ENCODE measurements at places on chromosomes 3 and 15.
A peak's percentile ranks its signal among the peaks of the same experiment; 100 is the strongest.

DNA sequence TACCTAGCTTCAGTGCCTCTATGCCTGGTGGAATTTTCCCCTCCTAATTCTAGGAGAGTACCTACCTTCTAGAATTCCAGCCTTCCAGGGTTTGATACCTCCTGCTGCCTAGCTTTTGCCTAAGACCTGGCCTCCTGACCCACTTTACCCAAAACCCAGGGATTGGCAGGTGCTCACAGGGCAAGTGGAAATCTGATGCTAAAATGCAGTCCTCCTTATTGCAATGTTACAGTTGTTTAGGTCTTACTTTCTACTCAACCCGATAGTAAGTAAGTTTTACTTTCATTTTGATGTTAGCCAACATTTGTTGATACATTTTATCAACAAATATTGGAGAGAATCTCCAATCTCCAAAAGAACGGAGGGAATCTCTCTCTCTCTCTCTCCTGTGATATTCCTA is 275.9 kb downstream of the DOCK3 start:
- DNase-seq = no peak

DNA sequence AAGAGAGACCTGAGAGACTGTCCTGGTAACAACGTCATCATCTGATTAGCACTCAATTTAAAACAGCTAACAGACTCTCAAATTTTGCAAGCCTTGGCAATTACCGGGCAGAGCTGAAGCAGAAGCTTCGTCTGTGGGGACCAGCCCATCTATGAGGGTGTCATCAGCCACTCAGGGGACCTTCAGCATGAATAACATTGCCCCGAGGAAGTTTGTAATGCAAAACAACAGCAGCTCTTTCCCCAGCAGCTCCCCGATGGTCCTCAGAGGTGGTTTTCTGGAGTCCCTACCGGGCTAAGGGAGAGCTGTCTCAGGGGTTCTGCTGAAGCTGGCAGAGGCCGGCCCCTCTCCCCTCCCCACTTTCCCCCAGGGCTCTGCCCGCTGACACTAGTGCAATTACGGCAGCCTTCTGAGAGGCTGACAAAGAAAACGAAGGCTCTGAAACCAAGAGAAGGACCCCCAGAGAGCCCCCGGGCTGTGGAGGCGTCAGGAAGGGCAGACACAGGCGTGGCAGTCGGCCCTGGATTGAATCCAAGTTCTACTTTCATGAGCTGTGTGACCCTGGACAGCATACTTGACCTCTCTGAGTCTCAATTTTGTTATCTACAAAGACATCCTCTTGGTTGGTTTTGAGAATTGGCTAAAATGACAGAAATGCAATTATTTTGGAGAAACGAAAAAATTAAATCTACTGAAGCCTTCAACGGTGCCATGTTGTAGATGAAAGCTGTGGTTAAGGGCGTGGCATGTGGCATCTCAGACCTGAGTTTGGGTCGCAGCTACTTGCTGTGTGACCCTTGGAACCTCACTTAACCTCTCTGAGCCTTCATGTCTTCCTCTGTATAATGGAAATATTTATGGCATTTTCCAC is 102.1 kb upstream of the TLE3 start:
- DNase-seq = no peak

DNA sequence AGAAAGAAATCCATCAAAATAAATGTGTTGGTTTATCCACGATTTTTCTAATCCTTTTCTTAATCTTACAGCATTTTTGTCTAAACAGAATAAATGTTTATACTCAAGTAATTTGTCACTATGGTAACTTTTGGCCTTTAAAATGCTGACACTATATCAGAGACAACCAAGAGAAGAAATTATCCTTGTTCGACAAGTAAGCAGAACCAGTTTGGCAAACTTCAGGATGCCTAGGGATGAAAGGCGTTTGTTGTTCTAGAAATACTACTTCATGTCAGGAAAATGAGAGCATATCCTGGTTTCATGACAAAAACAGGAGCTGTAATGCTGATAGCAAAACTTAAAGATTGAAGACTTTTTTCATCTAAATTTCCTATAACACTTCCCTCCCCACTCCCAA is 308.0 kb upstream of the ATP11B start:
- DNase-seq = no peak

GRCh38 chr3:147418808-147419701 is 9.9 kb downstream of the ZIC1 start:
- DNase-seq = no peak

GRCh38 chr15:33963831-33964664 is 4.2 kb upstream of the CHRM5 start:
- no peak for DNase-seq

GRCh38 chr3:32569540-32570420 is 878 bp downstream of the DYNC1LI1 start:
- DNase-seq = peak; percentile 6

GRCh38 chr15:85172846-85173490 is 191.3 kb downstream of the PDE8A start:
- no peak for DNase-seq

GRCh38 chr3:57087361-57088092 is 27.1 kb downstream of the SPATA12 start:
- no peak for DNase-seq

DNA sequence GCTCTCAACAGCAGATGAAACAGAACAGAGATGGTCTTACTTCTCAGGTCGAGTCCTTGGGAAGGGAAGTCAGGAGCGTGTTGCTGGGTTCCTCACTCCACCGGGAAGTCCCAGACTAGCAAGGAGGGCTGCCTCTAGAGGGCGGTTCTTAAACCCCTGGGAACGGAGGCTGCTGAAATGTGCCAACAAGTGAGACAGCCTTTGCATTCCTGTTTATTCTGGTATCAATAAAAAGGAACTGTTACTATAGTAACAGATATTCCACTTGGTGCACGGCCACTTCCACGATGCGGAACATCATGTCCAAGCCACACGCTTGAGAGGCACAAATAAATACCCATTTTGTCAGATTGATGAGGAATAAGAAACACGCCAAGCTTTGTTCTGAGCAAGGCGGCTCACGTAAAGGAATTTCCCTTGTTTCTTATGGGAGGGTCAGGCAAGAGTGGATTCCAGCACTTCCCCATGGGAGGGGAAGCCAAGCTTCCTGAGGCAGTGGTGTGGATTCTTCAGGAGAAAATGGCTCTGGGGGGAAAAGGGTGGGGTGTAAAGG is at the start of gene FAM107A:
Gene FAM107A (minus strand): TSS at position 123 of the 553 bp plus-strand sequence. CDS start 7,531 bp downstream, outside the sequence.
- no peak for DNase-seq

DNA sequence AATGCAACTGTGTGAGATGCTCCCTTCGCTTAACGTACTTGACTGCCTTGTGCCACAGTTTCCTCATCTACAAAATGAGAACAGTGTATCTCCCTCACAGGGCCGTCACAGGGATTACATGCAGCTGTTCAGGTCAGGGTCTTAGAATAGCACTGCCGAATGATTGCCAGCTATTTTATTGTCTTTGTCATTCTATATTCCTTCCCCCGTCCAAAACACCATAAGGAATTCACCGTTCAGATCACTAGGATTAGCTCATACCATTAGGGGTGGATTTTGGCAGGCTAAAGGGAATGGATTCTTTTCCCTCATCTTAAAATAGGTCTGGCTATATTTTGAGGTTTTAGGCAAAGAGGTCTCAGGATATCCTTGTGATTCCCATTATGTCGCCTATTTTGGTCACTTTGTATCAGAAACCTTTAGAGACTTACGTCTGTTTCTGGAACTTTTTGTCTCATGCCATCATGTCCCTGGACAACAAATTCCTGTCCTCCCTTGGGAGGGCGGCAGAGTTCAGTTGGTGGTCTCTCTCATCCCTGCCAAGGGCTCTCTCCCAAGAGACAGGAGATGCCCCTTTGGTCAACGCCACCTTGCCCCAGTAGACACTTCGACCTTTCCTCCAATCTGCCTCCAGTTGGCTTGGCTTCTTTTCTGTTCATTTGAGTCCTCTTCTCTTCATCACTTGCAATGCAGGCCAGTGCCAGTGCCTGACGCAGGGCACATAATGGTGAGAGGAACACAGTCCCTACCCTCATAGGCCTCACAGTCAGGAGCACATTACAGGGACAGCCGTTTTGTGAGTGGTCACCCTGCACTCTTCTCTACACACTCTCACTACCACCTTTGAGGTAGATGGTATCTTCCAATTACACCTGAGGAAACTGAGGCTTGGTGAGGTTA is 171.6 kb upstream of the BHLHE40 start:
- no peak for DNase-seq

DNA sequence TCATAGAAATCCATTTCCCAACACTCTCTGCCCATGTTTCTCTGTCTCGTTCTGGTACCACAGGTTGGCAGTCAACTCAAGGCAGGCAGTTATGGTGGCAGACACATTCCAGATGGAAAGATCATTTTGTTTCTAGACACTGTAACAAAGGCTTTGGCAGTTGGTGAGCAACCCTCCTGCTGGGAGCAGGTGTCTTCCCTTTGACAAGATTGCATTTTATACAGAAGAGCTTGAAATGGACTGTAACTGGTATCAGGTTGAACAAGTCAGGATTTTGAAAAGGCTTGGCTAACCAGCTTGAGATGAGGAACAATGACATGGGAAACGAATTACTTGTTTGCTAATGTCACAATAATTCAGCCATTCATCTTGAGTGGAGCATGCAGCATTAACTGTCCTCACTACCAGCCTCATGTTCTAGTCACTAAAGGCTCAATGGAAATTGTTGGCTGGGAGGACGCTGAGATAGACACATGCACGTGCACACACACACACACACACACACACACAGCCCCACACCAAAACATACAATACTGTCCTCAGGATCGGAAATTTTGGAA is 170.0 kb downstream of the SEMA6D start:
- no peak for DNase-seq

- DNase-seq = no peak
Measured at GRCh38 chr3:186818956-186819355, 12.7 kb upstream of the RFC4 start.
